ENCODE measurements at places on chromosomes 7 and 10. TPM values are rescaled to one million over a fixed set of nuclear protein-coding genes. Genes with fewer than 3 reads are reported as not detected.

- no peak overlapping the region for H3K4me3 ChIP-seq
- no peaks in the 10 kb centered on the region for H3K27me3 ChIP-seq
- H3K27ac ChIP-seq: no peak overlapping the region
- no peaks in the 10 kb centered on the region for H3K4me1 ChIP-seq
Observed at GRCh38 chr7:97680622-97681021, 51.3 kb upstream of the TAC1 start.

DNA sequence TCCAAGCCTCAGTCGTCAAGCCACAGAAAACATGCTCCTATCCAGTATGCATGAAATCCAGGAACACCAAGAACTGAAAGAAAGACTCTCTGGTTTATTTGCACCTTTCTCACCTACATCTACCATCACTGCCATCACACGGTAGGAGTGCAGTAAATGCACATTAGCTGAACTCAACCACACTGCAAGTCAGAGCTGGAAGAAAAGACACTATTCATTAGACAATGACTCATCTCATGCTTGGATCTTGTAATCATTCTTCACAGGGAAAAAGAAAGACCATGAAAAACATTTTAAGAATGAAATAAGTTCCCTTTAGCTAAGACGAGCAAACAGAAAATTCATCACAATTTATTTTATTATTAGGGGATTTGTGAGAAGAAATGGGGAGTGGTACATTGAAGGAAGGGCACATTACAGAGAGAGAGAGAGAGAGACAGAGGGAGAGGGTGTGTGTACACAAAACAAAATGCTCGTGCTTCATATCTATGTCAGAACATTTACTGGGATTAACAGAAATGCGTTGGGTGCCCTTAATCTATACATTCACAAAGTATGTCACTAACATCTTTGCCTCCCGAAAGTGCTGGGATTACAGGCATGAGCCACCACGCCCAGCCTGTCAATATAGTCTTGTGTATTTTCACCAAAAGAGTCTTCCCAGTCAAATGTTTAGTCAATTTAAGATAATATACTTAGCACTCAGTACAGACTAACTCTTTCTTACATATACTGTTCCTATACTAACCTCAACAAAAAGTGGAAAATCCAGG is 324.9 kb downstream of the PARD3 start:
- H3K27me3 ChIP-seq: no peaks in the 10 kb centered on the region
- DNase-seq: peak; percentile 42
- H3K4me1 ChIP-seq: no peaks in the 10 kb centered on the region
- H3K27ac ChIP-seq: no peak overlapping the region
- H3K36me3 ChIP-seq: peaks cover 5% of the 10 kb centered on the region

- no peak overlapping the region for H3K27ac ChIP-seq
- no peak overlapping the region for H3K4me3 ChIP-seq
- H3K36me3 ChIP-seq: no peaks in the 10 kb centered on the region
- no peaks in the 10 kb centered on the region for H3K27me3 ChIP-seq
- H3K4me1 ChIP-seq: peaks cover 8% of the 10 kb centered on the region
- DNase-seq: no peak
Observed at GRCh38 chr7:41834805-41835694, 132.2 kb upstream of the INHBA start.

Gene MOGAT3
- not detected for total RNA-seq

Gene SSC4D
- total RNA-seq: 3.1 TPM

GRCh38 chr7:64997927-64998391 is 7.1 kb upstream of the ZNF117 start:
- no peak for DNase-seq
- H3K4me3 ChIP-seq: no peak overlapping the region
- peaks cover 7% of the 10 kb centered on the region for H3K36me3 ChIP-seq
- H3K4me1 ChIP-seq: no peaks in the 10 kb centered on the region
- H3K27ac ChIP-seq: no peak overlapping the region

DNA sequence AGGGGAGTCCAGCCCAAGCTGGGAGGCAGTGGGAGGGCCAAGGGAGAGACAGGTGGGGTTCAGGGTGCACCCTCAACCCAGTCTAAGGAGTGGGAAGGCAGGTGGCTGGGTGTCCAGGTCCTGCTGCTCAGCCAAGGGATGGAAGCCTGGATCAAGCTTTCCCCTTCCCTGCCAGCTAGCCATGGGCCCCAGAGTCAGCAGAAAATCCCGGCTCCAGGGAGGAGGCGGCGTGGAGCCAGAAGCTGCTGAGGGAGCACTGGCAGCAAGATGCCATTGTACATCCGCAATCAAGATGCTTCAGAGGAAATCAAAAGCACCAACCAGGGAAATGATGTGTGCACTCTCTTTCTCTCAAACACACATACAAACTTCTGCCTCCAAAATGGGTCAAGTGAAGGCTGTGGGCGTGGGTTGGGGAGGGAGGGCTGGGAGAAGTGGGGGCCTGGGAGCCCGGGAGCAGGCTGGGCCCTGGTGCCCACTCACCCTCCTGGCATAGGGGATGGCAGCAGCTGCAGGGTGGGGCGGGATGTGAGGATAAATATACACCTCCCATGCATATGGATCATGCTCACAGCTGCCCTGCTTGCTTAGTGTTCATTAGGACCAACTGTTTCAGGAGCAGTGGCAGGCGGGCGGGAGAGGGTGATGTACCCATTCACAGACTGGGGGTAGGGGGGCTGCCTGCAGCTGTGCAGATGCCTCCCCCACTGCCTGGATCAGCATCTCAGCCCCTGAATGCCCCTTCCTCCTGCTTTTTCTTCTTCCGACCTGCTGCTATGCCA is 24.2 kb downstream of the TRIM8 start:
- H3K27me3 ChIP-seq: no peaks in the 10 kb centered on the region
- no peak overlapping the region for H3K4me3 ChIP-seq
- H3K4me1 ChIP-seq: peaks cover 54% of the 10 kb centered on the region
- no peak for DNase-seq

Gene GAD2
- total RNA-seq: 5.6 TPM

- H3K36me3 ChIP-seq: no peaks in the 10 kb centered on the region
- DNase-seq: no peak
- H3K4me1 ChIP-seq: no peaks in the 10 kb centered on the region
- H3K4me3 ChIP-seq: no peak overlapping the region
- H3K27ac ChIP-seq: no peak overlapping the region
Observed at GRCh38 chr10:116316503-116316902, 7.7 kb upstream of the CCDC172 start.

DNA sequence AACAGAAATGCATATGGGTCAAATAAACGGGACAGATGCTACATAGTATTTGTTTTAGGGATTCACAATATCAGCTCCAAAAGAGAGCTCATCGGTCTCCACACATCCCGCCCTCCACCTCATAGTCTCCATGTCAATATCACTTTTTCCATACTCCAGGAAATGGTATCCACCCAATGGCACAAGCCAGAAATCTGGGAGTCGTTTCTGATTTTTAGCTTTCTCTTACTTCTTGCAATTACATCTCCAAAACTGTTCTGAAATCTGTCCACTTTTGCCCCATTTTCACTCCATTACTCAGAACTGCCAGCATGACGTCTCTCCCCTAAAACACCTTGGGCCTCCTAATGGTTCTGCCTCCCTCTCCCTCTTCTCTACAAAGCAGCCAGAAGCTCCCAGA is 47.4 kb upstream of the EZH2 start:
- H3K27ac ChIP-seq: no peak overlapping the region
- no peaks in the 10 kb centered on the region for H3K36me3 ChIP-seq
- H3K27me3 ChIP-seq: no peaks in the 10 kb centered on the region
- H3K4me1 ChIP-seq: no peaks in the 10 kb centered on the region

GRCh38 chr7:5426226-5426475 is 2.5 kb upstream of the TNRC18 start:
- peaks cover 29% of the 10 kb centered on the region for H3K36me3 ChIP-seq
- H3K4me3 ChIP-seq: peak overlapping the region; percentile 88
- H3K4me1 ChIP-seq: peaks cover 42% of the 10 kb centered on the region
- peak overlapping the region; percentile 99 for H3K27ac ChIP-seq
- no peaks in the 10 kb centered on the region for H3K27me3 ChIP-seq
